ENCODE measurements at places on chromosomes 12 and 14. TPM values are rescaled to one million over a fixed set of nuclear protein-coding genes. Genes with fewer than 3 reads are reported as not detected.

RERGL gene
- total RNA-seq: not detected

- peaks cover 42% of the 10 kb centered on the region for H3K4me1 ChIP-seq
- peak overlapping the region; percentile 71 for H3K27ac ChIP-seq
- H3K36me3 ChIP-seq: no peaks in the 10 kb centered on the region
- H3K27me3 ChIP-seq: no peaks in the 10 kb centered on the region
- no peak for DNase-seq
- no peak overlapping the region for H3K4me3 ChIP-seq
Measured at GRCh38 chr14:75636100-75636692, 24.5 kb downstream of the ERG28 start.

HSP90B1 gene
- 534 TPM for total RNA-seq

- H3K4me1 ChIP-seq: peaks cover 23% of the 10 kb centered on the region
- H3K4me3 ChIP-seq: peak overlapping the region; percentile 48
- DNase-seq: peak; percentile 95
- no peaks in the 10 kb centered on the region for H3K36me3 ChIP-seq
Measured at GRCh38 chr14:102063109-102063807, 23.6 kb downstream of the HSP90AA1 start.

GRCh38 chr12:42834062-42834461 lies 244.5 kb upstream of the PRICKLE1 start:
- no peak overlapping the region for H3K4me3 ChIP-seq
- no peak for DNase-seq
- no peak overlapping the region for H3K27ac ChIP-seq
- H3K4me1 ChIP-seq: no peaks in the 10 kb centered on the region
- no peaks in the 10 kb centered on the region for H3K36me3 ChIP-seq

DNA sequence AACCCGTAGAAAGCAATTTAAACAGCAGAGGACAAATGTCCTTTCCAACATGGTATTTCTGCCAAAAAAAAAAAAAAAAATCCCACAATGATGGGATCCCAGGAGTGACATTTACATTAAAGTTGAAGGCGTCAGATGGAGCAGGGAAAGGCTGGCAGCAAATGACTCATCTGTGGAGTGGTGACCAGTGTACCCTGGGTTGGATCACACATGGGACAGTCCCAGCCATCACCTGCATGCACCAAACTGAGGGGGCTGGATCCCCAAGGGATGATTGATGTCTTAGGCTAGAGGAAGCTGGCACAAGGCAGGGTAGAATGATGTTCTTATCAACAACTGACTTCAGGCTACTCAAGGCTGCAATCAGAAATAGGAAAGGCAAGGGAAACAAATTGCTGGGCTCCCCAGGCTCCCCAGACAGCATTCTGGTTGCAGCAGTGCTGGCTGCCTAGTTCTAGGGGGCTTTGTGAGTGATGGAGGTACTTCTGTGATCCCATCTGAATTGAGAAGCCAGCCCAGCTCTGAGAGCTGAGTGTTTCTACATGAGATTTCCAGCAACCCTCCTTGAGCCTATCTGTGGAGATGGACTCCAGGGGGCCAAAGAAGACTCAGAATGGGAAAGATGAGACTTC lies 117.9 kb downstream of the DPF3 start:
- no peak overlapping the region for H3K27ac ChIP-seq
- no peak for DNase-seq
- no peak overlapping the region for H3K4me3 ChIP-seq
- H3K27me3 ChIP-seq: peaks cover 42% of the 10 kb centered on the region

GRCh38 chr14:100889641-100890040 lies 13.9 kb downstream of the RTL1 start:
- H3K4me1 ChIP-seq: no peaks in the 10 kb centered on the region
- no peak overlapping the region for H3K27ac ChIP-seq
- no peak overlapping the region for H3K4me3 ChIP-seq
- DNase-seq: no peak
- peaks cover 64% of the 10 kb centered on the region for H3K27me3 ChIP-seq

DNAH10 gene
- not detected for total RNA-seq

- H3K4me1 ChIP-seq: peaks cover 6% of the 10 kb centered on the region
- no peaks in the 10 kb centered on the region for H3K27me3 ChIP-seq
- no peak overlapping the region for H3K27ac ChIP-seq
- no peaks in the 10 kb centered on the region for H3K36me3 ChIP-seq
- no peak for DNase-seq
Measured at GRCh38 chr12:42201063-42201462, 37.0 kb downstream of the YAF2 start.

GRCh38 chr12:95976416-95976832 lies 19.7 kb downstream of the HAL start:
- H3K4me3 ChIP-seq: no peak overlapping the region
- DNase-seq: peak; percentile 40
- no peaks in the 10 kb centered on the region for H3K36me3 ChIP-seq
- H3K27ac ChIP-seq: no peak overlapping the region
- H3K4me1 ChIP-seq: peaks cover 4% of the 10 kb centered on the region

DNA sequence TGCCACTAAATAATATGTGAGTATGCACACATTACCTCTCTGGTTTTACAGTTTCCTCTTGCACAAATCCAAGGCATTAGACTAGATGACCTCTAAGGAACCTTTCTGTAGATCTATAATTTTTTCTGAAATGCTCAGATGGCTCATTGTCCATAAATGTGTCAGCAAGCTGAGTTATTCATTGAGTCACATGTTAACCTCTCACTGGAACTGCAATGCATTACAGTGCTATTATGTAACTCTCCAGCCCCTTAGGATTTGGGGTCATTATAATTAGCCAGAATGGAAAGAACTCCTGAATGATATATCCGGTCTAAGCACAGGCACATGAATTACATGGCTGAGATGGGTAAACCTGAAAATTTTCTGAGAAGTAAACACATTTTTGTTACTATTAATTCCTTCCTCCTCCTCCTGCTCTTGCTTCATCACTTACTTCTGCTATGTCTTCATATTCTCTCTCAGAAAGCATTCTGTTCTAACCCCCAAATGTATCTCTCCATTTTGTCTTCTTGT lies 20.3 kb upstream of the DRAM1 start:
- no peak overlapping the region for H3K4me3 ChIP-seq
- no peaks in the 10 kb centered on the region for H3K27me3 ChIP-seq
- peaks cover 33% of the 10 kb centered on the region for H3K4me1 ChIP-seq
- DNase-seq: no peak
- H3K27ac ChIP-seq: no peak overlapping the region

GRCh38 chr14:69153152-69153872 lies 393 bp upstream of the DCAF5 start:
- H3K27me3 ChIP-seq: no peaks in the 10 kb centered on the region
- peaks cover 17% of the 10 kb centered on the region for H3K4me1 ChIP-seq
- DNase-seq: no peak
- peak overlapping the region; percentile 95 for H3K4me3 ChIP-seq
- no peak overlapping the region for H3K27ac ChIP-seq

DNA sequence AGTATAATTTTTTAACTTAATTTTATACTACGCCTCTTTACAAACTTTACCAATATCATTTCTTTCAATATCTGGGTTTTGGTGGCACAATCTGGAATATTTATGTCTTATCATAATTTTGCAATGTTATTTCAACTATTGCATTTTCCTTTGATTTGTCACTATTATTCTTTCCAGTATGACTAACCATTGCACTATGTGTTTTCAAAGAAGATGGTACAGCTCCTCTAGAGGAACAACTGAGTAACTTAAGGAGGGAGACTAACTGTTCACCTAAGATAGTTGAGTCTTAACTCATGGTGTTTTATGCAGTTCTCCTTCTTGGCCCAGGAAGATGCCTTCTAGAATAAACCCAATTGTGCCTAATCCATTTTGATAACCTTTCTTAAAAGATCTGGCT lies 60.5 kb upstream of the KIF21A start:
- H3K4me1 ChIP-seq: peaks cover 15% of the 10 kb centered on the region
- no peaks in the 10 kb centered on the region for H3K27me3 ChIP-seq
- no peaks in the 10 kb centered on the region for H3K36me3 ChIP-seq
- no peak overlapping the region for H3K4me3 ChIP-seq
